Muscle of leg (tissue), 16 donors: ENCODE measurements at places on chromosomes 5 and 9.

DNA sequence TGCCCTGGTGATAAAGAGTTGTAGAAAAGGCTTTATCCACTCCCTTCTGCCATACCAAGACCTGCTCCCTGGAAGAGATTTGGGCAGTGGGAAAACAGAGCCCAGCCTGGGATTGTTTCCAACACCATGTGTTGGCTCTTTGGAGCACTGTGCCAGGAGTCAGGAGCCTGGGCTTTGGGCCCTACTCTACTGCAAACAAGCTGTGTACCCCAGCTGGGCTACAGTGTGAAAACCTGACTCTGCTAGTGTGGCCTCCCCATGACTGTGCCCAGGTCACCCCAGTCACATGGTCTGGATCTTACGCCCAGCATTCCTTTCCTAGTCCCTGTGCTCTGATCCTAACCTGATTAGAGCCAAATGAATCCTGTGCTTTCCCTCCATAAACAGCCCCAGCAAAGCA, 39.3 kb upstream of the SHB start:
- DNase-seq, result no peak
- no peaks in the 10 kb centered on the region for H3K36me3 ChIP-seq
- H3K27me3 ChIP-seq, result peaks cover 3% of the 10 kb centered on the region
- no peak overlapping the region for H3K27ac ChIP-seq
- H3K4me1 ChIP-seq, result no peaks in the 10 kb centered on the region

- DNase-seq, result no peak
- H3K4me3 ChIP-seq, result no peak overlapping the region
- no peaks in the 10 kb centered on the region for H3K36me3 ChIP-seq
- no peak overlapping the region for H3K27ac ChIP-seq
These were observed 498.7 kb downstream of the ISL1 start for GRCh38 chr5:51881901-51882300.

- peak overlapping the region; percentile 37 for H3K27ac ChIP-seq
- DNase-seq, result peak; percentile 42
- no peaks in the 10 kb centered on the region for H3K27me3 ChIP-seq
- no peak overlapping the region for H3K4me3 ChIP-seq
- no peaks in the 10 kb centered on the region for H3K4me1 ChIP-seq
These were observed 46.8 kb downstream of the FBN2 start for GRCh38 chr5:128491291-128491690.

GRCh38 chr5:34731435-34732232, 75.5 kb downstream of the RAI14 start:
- no peak overlapping the region for H3K27ac ChIP-seq
- H3K4me1 ChIP-seq, result no peaks in the 10 kb centered on the region
- no peak overlapping the region for H3K4me3 ChIP-seq
- peaks cover 2% of the 10 kb centered on the region for H3K36me3 ChIP-seq
- DNase-seq, result no peak
- no peaks in the 10 kb centered on the region for H3K27me3 ChIP-seq
